ENCODE measurements at places on chromosomes 13 and 19. TPM values are rescaled to one million over a fixed set of nuclear protein-coding genes. Genes with fewer than 3 reads are reported as not detected.

DNA sequence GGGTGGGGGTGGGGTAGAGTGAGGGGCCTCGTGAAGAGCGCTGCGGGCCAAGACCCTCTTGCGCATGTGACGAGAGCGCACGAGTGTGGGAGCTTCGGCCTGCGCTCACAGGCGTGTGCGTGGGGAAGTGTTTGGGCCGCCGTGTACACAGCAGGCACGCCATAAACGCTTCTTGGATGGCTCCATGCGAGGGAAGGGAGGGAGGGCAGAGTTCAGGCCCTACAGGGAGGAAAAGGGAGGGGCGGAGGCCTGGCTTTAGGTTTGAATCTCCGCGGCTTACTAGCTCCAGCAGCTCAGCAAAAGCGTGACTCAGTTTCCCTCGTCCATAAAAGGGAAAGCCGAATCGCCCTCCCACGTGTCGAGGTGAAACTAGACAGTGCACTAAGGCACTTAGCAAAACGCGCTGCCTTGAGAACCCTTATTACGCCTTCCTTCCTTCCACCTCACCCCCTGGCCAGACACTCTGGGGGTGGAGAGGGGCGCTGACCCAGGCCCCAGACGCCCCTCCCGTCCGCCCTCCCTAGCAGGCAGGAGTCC, 12.5 kb downstream of the GADD45B start:
- no peak for DNase-seq

GRCh38 chr13:48504606-48505005, 28.3 kb downstream of the RCBTB2 start:
- no peak for DNase-seq

- DNase-seq: no peak
These were observed 32.9 kb downstream of the TSHZ3 start for GRCh38 chr19:31316201-31316951.

DNA sequence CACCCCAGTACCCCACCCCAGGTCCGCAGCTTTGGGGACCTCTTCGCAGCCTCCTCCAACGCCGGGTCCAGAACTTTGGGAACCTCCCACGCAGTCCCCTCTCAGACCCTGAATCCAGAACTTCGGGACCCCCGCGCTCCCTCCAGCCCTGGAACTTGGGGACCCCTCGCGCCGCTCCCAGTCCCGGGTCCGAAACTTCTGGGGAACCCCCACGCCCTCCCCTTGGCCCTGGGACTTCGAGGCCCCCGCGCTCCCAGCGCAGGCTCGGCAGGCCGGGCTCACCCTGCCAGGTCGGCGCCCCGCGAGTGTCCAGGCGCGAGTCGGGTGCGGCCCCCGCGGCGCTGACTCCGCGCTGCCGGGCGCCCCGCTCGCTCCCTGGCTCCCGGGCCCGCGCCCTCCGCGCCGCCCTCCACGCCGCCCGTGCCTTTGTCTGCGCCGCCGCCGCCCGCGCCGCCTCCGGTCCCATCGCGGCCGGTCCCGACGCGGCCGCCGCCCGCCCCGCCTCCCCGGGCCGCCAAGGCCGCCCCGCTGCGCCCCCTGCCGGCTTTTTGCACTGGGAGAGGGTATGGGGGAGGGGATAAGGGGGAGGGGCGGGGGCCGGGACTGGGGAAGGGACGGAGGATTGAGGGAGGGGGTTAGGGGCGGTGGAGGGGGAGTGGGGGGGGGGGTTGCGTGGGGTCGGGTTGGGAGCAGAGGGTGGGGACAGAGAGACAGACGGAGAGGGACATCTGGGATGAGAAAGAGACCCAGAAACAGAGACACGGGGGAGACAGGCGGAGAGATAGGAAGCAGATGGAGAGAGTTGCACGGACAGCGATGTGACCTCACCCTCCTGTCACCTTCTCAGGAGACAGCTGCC, at the start of gene HOMER3:
TSS of gene HOMER3 (minus strand) at position 449 of the 859 bp plus-strand sequence. CDS start 2,235 bp downstream, outside the sequence.
- peak; percentile 71 for DNase-seq

DNA sequence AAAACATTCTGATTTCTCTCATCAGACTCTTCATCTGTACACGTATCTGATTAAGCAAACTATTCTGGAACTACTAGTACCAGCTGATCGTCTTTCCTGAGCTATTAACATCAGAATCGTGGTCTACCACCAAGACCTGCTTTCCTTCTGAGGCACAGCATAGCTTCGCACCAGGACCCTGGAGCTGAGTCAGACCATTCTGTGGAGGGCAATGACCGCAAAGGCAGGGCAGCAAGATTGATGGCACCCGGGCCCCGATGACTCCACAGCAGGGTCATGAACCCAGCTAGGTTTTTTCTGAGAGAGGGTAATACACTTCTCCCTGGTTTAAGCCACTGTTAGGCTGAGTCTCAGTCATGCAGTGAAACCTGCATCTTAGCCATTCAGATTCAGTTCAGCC, 158.7 kb upstream of the GPR12 start:
- no peak for DNase-seq

The SLC25A15 gene
- total RNA-seq: 20.7 TPM

DNA sequence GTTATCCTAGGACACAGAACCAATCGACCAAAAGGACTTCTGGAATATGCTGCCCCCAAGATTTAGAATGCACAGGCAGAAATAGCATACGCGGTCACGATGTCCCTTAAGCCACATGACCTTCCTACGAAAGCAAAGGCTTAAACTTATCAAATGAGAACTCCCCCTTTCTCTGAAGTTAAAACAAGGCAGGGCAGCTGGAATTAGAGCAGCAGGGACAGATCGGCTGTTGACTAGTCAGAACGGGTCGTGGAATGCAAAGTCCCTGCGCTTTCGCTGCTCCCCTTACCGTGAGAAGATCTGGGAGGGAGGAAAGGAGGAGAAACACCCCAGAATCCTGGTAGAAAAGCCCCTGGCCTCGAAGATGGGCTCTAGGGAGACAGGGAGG, 799 bp upstream of the USPL1 start:
- DNase-seq: no peak

DNA sequence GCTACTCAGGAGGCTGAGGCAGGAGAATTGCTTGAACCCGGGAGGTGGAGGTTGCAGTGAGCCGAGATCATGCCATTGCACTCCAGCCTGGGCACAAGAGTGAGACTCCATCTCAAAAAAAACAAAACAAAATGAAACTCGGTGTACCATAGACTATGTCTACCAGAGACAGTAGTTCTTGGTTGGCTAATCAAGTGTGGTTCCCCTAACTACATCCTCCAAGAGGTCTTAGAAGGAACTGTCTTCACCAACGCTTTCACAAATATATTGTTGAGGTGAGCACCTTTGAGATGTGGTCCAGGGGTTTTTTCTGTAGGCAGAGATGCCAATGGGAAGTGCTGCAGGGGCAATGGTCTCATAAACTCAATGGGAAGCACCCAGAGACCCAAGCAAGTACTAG, 48.0 kb downstream of the RFC3 start:
- no peak for DNase-seq

The NMRK2 gene
- 50.4 TPM for total RNA-seq

DNA sequence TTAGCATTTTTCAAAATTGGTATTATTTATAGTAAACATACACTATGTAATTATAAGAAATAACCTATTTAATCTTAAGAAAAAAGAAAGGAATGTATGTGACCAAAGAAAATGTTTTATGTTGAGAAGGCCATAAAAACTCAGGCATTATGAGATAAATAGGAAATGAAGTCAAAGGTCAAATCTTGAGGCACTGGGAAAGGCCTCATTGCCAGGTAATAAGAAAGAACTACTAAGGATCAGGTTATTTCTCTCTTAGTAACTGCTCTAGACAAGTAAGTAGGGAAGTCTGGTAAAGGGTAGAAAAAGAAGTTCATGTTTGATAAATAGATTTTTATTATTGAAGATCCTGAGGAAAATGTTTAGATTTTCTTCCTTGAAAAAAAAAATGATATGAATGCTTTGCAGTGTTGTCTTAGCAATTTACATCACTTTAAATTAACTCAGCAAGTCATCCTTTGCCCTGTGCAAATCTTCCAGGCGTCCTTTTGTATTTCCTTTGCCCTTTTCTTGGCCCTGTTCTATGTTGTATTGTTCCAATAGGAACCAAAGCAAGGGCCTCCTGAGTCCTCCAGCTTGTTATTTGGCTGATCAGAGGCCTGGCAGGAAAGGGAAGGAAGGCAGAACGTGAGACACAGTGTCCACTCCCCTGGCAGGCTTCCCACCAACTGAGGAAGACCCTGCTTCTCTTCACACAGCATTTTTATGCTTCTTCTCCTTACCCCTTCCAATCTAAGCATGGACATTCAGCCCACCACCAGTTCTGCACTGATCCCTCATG, 260.4 kb upstream of the MIR17HG start:
- DNase-seq: no peak

The ZNF85 gene
- total RNA-seq: 22.8 TPM

GRCh38 chr19:15587663-15588062, 27.4 kb upstream of the CYP4F8 start:
- DNase-seq: no peak

- no peak for DNase-seq
These were observed 182.5 kb downstream of the KCNRG start for GRCh38 chr13:50197705-50198104.

DNA sequence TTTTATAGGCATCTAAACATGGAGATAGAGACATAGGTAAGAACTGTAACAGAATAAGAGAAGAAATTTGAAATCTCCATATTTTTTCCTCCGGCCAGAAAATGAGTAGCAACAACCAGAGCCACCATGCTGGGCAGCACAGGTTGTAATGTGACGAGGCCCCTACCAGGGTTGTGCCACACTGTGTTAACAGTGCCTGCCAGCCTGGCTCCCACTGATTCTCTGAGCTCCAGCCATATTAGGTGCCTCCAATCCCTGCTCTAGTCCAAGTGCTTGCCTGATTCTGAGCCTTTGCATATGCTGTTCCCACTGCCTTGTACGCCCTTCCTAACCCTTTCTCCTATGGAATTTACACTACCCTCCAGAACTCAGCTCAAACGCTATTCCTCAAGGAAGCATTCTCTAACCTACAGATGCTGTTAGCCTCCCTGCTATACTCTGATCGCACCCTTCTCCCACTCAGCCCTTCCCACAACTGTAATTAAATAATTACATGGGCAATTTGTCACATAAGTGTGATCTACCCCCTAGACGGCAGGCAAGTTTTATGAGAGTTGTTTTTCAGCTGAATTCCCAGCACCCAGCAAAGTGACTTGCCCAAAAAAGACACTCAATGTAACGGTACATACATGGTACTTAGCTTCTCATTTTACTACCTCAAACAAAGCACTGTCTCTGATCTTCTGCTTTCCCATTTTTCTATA, 37.6 kb upstream of the STARD13 start:
- no peak for DNase-seq

DNA sequence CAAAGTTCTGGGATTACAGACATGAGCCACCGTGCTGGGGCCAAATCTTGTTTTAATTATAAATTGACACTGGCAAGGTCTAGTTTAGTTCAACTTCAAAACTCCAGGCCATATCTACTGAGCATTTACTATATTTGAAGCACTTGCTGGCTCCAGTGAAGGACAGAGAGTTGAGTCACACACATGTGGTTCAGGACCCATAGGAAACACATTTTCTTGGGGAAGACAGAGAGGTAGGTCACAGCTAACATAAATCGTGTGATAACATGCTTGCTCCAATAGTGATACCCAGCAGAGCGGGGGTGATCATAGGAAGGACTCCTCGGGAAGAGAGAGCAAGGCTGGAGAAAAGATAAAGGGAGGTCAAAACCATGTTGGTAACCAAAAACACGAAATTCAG, 170.6 kb upstream of the TSC22D1 start:
- DNase-seq: no peak

The FCER2 gene
- 0.48 TPM for total RNA-seq

- no peak for DNase-seq
These were observed 34.2 kb downstream of the MBNL2 start for GRCh38 chr13:97256343-97256783.

- DNase-seq: no peak
These were observed 194.3 kb downstream of the DLEU7 start for GRCh38 chr13:50649211-50649610.

- no peak for DNase-seq
These were observed 16.4 kb downstream of the SULT2B1 start for GRCh38 chr19:48568345-48568886.

The COL5A3 gene
- total RNA-seq: 1.2 TPM

DNA sequence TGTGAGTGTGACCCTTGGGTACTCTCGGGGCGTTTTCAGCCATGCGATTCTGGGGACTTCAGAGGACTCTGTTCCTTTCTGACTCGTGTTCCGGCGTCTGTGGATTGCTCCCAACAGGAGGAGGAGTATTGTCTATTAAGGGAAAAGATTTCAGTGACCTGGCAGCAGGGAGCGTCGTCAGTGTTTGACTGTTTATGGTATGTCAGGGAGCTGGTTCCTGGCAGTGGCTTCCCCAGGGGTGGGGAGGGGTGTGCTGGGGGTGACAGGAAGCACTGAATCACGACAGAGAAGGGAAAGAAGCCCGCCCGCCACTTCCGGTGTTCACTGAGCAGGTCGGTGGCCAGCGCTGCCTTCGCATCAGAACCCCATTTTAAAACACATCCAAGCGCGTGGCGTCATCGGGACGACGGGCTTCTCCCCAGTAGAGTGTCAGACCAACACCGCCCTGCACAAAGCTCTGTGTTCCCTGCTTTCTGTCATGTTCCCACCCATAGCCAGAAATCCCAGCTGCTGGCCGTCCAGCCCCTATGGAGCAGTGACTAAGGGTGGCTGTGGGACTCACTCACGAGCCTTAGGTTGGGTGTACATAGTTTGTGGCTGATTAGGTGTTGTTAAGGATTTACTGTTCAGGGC, 33.8 kb downstream of the COL4A2 start:
- DNase-seq: no peak

DNA sequence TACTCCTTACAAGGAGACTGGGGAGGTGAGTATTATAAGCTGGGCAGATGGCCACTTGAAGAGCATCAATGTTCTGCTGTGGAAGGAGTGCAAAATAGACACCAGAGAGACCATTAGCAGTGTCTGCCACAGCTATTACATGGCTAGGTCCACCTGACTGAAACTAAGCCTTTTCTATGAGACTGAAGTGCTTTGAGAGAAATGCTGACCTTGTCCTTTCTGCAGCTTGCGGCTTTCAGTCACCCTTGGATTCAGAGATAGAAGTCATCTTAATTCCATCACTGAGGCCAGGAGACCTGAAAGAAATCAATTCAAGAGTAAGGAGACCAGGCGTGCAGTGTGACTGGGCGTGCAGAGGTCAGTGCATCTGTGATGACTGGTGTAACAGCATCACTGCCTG, 1.3 kb upstream of the ZFP28 start:
- no peak for DNase-seq

- DNase-seq: no peak
These were observed 19.1 kb downstream of the POP4 start for GRCh38 chr19:29625186-29625651.

- DNase-seq: peak; percentile 73
These were observed 4.9 kb downstream of the MEIS3 start for GRCh38 chr19:47414469-47414868.

The FFAR2 gene
- total RNA-seq: not detected

The PRR22 gene
- 3.0 TPM for total RNA-seq

The SOHLH2 gene
- total RNA-seq: 5.8 TPM

The ZNF737 gene
- 20.2 TPM for total RNA-seq
